ENCODE measurements at places on chromosomes 16 and 17. TPM values are rescaled to one million over a fixed set of nuclear protein-coding genes. Genes with fewer than 3 reads are reported as not detected.

The CHMP1A gene
- 59.4 TPM for total RNA-seq

DNA sequence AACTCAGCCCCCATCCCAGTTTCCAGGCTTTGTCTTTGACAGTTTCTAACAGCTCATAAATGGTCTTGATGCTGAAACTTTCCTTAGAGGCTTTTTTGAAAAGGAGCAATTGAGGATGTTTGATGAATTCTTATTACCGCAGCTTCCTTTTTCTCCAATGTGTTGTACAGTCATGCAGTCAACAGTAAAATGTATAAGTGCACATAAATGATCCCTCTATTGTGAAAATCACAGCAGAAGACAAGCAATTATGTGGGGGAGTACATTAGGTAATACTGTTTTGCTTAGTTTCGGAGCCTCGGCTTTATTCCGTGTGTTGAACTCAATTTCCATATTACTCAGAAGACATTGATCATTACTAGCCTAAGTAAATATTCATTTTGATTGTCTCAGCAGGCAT lies 673.7 kb downstream of the CDH8 start:
- H3K36me3 ChIP-seq = no peaks in the 10 kb centered on the region
- H3K4me1 ChIP-seq = no peaks in the 10 kb centered on the region
- no peak for DNase-seq
- H3K4me3 ChIP-seq = no peak overlapping the region

DNA sequence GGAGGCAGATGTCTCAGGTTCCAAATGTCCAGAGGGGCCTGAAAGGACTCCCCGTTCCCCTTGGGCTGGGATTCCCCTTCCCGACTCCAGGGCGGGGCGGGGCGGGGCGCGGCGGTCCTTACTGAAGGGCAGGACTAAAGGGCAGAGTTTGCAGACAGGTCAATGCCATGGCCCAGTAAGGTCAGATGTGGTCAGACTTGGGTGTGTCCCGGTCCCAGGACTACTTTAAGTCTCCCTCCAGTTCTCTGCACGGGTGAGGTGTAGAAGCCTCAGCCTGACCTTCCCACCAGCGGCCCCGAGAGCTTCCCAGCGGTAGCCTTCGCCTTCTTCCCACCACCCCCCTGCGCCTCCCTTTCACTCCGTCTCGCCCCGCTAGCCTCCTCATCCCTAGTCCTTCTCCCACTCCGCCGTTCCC lies 532 bp downstream of the KDM6B start:
- peak overlapping the region; percentile 61 for H3K4me3 ChIP-seq
- peak overlapping the region; percentile 98 for H3K27ac ChIP-seq
- H3K4me1 ChIP-seq = peaks cover 10% of the 10 kb centered on the region
- H3K27me3 ChIP-seq = no peaks in the 10 kb centered on the region

The SGSM2 gene
- 77.5 TPM for total RNA-seq

- no peak for DNase-seq
- no peaks in the 10 kb centered on the region for H3K27me3 ChIP-seq
- no peaks in the 10 kb centered on the region for H3K36me3 ChIP-seq
- no peak overlapping the region for H3K27ac ChIP-seq
- H3K4me1 ChIP-seq = peaks cover 4% of the 10 kb centered on the region
- no peak overlapping the region for H3K4me3 ChIP-seq
These were observed 24.7 kb downstream of the KDM8 start for GRCh38 chr16:27228045-27228444.

DNA sequence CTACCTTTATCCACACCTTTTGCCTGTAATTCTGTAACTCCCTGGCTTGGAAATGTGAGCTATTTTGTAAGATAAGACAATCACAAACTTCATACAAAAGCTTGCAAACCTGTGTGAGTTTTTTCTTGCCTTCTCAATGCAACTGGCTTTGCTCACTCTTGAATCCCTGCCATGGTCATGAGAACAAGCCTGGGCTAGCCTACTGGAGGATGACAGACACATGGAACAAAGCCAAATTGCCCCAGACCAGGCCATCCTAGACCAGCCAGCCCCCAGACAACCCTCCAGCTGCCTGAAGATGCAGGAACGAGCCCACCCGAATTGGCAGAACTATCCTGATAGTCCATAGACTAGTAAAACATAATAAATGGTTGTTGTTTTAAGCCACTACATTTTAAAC lies 466.6 kb upstream of the ERCC4 start:
- H3K27ac ChIP-seq = no peak overlapping the region
- no peaks in the 10 kb centered on the region for H3K27me3 ChIP-seq
- DNase-seq = no peak
- no peak overlapping the region for H3K4me3 ChIP-seq

DNA sequence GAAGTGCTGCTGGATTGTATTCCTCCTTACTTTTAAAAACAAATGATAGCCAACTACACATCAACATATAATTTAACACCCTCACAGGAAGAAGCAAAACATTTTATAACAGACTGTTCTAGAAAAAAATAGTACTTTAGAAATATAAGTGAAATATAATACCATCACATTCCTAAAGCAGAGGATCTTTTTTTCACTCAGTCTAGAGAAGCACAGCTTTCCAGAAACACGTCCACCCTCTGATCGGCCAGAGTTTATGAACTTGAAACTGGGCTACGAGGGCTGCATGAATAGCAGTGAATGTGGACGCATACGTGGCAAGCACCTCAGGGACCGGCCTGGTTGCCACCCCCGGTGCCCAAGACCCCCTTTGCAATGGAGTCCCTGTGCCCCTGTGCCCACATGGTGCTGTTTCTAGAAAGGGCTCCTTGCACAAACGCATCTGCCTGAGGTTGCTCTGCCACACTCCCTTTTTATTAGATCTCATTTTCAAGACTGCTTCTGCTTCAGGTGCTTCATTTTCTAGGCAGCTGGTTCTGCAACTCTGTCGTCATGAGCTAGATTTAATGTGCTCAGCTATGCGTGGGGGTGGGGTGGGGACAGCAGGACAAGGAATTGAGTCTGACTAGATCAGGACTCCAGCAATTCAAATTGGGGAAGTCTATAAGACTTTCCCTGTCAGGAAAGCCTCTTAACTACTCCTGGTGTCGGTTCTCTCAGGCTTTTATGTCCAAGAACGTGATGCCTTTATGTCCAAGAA lies 29.1 kb upstream of the ERN1 start:
- peak overlapping the region; percentile 9 for H3K27ac ChIP-seq
- H3K36me3 ChIP-seq = no peaks in the 10 kb centered on the region
- no peaks in the 10 kb centered on the region for H3K27me3 ChIP-seq
- H3K4me3 ChIP-seq = no peak overlapping the region
- peaks cover 7% of the 10 kb centered on the region for H3K4me1 ChIP-seq

DNA sequence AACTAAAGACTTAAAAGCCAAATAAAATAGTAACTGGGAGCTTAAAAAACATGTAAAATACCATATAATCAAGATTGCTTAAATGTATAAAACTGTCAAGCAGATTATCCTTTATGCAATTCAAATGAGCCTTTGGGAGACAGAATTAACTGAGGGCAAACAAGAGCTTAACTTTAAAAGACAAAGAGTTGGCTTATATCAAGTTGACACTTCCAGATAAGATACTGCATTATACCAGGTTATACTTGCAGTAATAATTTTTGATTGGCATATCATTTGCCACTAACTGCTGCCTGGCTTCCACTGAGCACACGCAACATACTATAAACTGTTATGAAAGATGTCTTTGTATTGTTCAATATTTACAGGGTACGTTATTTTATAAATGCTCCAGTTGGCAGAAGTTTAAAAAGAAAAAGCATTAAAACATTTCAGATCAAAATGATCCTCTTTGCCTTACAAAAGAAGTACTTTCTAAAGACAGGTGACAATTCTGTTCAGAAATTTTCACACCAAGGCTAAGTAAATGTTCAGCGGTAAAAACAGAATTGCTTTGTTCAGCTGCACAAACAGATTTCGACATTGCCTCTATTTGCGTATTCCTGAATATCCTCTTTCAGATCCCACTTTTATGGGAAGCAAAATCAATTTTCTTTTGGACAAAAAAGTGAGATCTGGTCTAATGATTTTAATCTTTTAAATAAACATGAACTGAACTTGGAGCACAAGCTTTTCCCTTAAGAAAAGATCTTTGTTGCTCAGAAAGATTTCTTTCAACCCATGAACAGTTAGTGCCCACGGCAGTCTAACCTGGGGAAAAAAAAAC lies 50.7 kb downstream of the TOX3 start:
- H3K27me3 ChIP-seq = no peaks in the 10 kb centered on the region
- DNase-seq = no peak
- H3K4me3 ChIP-seq = no peak overlapping the region
- no peaks in the 10 kb centered on the region for H3K36me3 ChIP-seq
- H3K27ac ChIP-seq = no peak overlapping the region

DNA sequence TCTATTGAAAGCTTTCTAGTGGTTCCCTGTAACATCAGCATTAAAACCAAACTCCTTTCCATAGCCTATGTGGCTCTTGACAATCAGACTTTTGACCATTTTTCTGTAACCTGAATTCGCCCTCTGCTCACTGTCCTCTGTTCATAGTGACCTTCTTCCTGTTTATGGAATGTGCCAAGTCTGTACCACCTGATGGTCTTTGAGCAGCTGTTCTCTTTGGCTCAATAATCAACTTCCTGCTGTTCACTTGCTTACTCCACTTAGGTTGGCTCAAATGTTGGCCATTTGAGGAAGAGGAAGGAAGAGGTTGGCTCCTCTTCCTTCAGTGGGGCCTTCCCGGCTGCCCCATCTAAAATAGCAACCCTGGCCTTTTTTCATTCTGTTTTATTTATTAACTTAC lies 251.5 kb downstream of the CA10 start:
- no peak overlapping the region for H3K27ac ChIP-seq
- no peaks in the 10 kb centered on the region for H3K4me1 ChIP-seq
- DNase-seq = no peak
- no peaks in the 10 kb centered on the region for H3K36me3 ChIP-seq
- H3K27me3 ChIP-seq = no peaks in the 10 kb centered on the region
- H3K4me3 ChIP-seq = no peak overlapping the region

The RPAIN gene
- 78.8 TPM for total RNA-seq

- DNase-seq = peak; percentile 87
- H3K27me3 ChIP-seq = no peaks in the 10 kb centered on the region
- peak overlapping the region; percentile 56 for H3K27ac ChIP-seq
- no peak overlapping the region for H3K4me3 ChIP-seq
- no peaks in the 10 kb centered on the region for H3K36me3 ChIP-seq
These were observed 26.3 kb downstream of the NFE2L1 start for GRCh38 chr17:48074322-48075081.

The SMIM22 gene
- total RNA-seq = not detected

The PPL gene
- 8.7 TPM for total RNA-seq

The GPR179 gene
- 0.12 TPM for total RNA-seq

- no peak overlapping the region for H3K27ac ChIP-seq
- H3K27me3 ChIP-seq = no peaks in the 10 kb centered on the region
- no peak overlapping the region for H3K4me3 ChIP-seq
- H3K4me1 ChIP-seq = no peaks in the 10 kb centered on the region
These were observed 17.8 kb downstream of the CLUH start for GRCh38 chr17:2693561-2694380.

GRCh38 chr16:28561557-28562187 lies 8.0 kb downstream of the SGF29 start:
- H3K4me1 ChIP-seq = no peaks in the 10 kb centered on the region
- no peak overlapping the region for H3K4me3 ChIP-seq
- no peaks in the 10 kb centered on the region for H3K27me3 ChIP-seq

GRCh38 chr16:84726079-84726668 lies 26.4 kb downstream of the USP10 start:
- H3K27me3 ChIP-seq = no peaks in the 10 kb centered on the region
- peak; percentile 93 for DNase-seq

The FN3KRP gene
- 38.2 TPM for total RNA-seq

- DNase-seq = no peak
- no peaks in the 10 kb centered on the region for H3K36me3 ChIP-seq
- H3K27ac ChIP-seq = peak overlapping the region; percentile 85
- H3K27me3 ChIP-seq = no peaks in the 10 kb centered on the region
- peak overlapping the region; percentile 84 for H3K4me3 ChIP-seq
- peaks cover 13% of the 10 kb centered on the region for H3K4me1 ChIP-seq
These were observed 537 bp downstream of the PALB2 start for GRCh38 chr16:23640615-23640930.

DNA sequence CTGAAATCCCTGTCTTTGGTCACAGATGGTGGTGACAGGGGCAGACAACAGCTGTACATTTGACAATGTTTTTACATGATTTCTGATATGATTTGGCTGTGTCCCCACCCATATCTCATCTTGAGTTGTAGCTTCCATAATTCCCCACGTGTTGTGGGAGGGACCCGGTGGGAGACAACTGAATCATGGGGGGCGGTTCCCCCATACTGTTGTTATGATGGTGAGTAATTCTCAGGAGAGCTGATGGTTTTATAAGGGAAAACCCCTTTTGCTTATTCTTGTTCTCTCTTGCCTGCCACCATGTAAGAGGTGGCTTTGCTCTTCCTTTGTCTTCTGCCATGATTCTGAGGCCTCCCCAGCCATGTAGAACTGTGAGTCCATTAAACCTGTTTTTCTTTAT lies 353.9 kb downstream of the CPPED1 start:
- H3K36me3 ChIP-seq = no peaks in the 10 kb centered on the region
- H3K27ac ChIP-seq = no peak overlapping the region
- DNase-seq = no peak
- H3K4me1 ChIP-seq = no peaks in the 10 kb centered on the region
- H3K4me3 ChIP-seq = no peak overlapping the region

GRCh38 chr17:21313320-21313719 lies 28.8 kb downstream of the MAP2K3 start:
- no peaks in the 10 kb centered on the region for H3K27me3 ChIP-seq
- no peak overlapping the region for H3K27ac ChIP-seq
- DNase-seq = no peak
- H3K4me1 ChIP-seq = no peaks in the 10 kb centered on the region

DNA sequence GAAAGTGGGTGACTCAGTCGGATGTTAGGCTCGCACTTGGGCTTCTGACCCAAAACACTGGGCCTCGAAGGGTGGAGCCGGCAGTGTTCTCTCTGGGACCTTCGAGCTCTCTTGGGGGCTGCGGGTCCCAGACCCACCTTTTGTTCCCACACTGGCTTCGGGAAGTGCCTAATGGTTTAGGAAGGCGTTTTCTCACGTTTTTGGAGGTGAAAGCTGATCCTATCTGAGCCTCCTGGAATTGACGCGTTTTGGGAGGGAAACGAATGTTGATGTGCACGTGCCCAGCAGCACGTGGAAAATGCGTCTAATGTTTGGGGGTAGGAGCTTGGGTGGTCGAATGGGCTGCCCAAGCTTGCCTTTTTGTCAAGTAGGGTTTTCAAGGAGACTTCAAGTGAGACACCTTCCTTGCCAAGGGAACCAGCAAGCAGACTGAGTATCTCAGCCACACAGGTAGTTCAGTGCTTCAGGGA lies 666 bp downstream of the HGS start:
- H3K27me3 ChIP-seq = no peaks in the 10 kb centered on the region
- DNase-seq = no peak
- H3K4me3 ChIP-seq = peak overlapping the region; percentile 99
- H3K27ac ChIP-seq = peak overlapping the region; percentile 42
- peaks cover 7% of the 10 kb centered on the region for H3K4me1 ChIP-seq

DNA sequence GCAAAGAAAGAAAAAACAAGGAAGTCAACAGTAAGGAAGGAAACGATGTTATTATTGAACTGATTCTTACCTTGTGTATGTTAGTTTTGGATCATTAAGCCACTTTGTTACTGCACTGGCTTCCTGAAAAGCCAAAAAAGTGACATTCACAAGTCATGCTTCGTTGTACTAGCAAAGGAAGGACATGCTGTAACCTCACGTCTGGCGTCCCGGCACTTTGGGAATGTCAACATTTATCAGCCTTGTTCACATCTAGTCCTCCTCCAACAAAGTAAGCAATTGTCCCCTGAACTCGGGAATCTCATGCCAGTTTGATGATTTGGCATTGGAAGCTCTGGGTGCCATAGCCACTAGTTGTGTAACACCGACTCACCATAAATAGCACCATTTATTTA lies 731 bp upstream of the MKS1 start:
- no peaks in the 10 kb centered on the region for H3K27me3 ChIP-seq
- H3K4me1 ChIP-seq = no peaks in the 10 kb centered on the region
- no peak for DNase-seq
- peak overlapping the region; percentile 84 for H3K27ac ChIP-seq

The PRR29 gene
- total RNA-seq = 2.8 TPM
